ENCODE measurements at places on chromosomes 6 and 20. TPM values are rescaled to one million over a fixed set of nuclear protein-coding genes. Genes with fewer than 3 reads are reported as not detected.

FAM217A gene
- total RNA-seq, result not detected

GRCh38 chr6:135021310-135022049, 33.1 kb downstream of the HBS1L start:
- no peak for DNase-seq

GRCh38 chr20:24684421-24684871, 215.0 kb downstream of the SYNDIG1 start:
- no peak for DNase-seq

DNA sequence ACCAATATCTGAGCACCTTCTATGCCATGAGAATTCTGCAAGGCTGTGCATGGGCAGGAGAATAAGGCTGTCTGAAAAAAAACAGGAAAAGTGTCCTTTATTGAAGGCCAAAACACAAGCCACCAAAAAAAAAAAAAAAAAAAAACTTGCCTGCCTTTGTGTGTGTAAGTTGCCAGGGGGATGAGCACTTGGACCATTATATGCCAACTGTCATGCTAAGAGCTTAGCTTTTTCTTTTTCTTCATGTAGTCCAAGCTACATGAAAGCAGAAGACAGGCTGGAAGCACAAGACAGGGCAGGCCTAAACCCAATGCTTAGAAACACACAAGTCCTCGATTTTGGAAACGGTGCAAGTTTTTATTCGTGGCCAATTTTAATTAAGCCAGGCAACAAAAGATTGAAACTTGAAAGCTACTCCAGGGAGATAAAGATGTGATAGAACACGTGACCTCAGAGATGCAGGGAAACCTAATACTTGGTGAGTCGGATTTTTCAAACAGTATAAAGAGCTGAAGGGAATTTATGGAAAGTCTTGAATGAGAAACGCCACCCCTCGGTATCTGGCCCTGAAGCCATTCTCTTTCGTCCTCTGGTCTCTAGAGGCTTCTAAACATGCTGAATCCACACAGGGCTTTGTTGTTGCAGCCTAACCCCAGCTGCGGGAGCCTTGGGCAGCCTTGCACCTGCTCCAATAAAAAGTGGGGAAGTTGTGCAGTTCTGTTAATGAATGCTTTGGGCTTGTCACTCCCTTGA, 8.6 kb downstream of the BMP7 start:
- DNase-seq, result no peak

DNA sequence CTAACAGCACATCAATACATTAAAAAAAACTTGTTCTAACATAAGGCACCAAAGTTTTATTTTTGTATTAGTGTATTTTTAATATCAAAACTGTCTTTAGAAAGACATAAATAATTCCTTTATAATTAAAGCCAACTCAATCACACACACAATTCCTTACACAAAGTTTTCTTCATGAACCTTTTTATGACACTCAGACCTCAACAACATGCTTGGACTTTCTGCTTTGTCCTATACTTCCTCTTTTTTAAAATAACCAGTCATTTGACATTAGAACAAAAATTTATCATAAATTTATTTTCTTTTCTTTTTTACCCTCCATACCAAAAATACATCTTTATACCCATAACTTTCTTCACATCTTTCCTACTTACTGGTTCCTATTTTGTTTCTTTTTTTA, 292.0 kb upstream of the ARID1B start:
- DNase-seq, result no peak

DNA sequence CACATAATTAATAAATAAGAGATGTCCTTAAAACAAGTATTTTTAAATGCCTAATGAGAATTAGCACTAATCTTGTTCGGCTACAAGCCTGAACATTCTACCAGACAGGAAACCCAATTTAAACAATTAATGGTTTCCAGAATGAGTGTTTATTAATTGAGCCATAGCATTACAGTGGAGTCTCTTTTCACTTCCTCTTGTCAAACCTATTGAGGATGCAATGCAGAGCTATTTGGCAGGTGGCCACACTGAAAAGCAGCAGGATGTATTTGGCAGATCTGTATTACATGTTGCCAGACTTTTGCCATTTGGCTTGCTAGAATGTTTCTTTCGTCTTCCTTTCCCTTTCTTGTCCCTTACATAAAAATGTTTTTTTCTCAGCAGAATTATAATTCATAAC, 475.2 kb upstream of the MARCKS start:
- no peak for DNase-seq

GRCh38 chr6:34638834-34639736, 57.5 kb downstream of the ILRUN start:
- DNase-seq, result no peak

DNA sequence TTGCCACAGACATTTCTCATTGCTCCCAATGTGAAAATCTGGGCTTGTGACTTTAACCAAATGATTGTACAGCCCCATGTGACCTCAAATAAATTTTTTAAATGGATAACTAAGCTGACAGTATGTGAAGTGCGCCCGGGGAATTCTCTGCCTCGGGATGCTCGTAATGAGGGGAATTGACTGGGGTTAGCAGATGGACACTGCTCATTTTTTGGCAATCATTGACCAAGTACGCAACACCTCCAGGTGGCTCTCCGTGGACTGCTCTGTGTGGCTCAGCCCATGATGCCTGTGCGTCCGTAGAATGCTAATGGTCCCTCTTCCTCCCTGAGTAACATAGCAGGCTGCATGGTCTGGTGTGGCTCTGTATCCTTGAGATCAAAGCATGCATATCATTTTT, 42.4 kb downstream of the FARS2 start:
- DNase-seq, result no peak

Data from colonic mucosa (tissue), 4 donors.